ENCODE measurements at places on chromosomes 1 and 21.

DNA sequence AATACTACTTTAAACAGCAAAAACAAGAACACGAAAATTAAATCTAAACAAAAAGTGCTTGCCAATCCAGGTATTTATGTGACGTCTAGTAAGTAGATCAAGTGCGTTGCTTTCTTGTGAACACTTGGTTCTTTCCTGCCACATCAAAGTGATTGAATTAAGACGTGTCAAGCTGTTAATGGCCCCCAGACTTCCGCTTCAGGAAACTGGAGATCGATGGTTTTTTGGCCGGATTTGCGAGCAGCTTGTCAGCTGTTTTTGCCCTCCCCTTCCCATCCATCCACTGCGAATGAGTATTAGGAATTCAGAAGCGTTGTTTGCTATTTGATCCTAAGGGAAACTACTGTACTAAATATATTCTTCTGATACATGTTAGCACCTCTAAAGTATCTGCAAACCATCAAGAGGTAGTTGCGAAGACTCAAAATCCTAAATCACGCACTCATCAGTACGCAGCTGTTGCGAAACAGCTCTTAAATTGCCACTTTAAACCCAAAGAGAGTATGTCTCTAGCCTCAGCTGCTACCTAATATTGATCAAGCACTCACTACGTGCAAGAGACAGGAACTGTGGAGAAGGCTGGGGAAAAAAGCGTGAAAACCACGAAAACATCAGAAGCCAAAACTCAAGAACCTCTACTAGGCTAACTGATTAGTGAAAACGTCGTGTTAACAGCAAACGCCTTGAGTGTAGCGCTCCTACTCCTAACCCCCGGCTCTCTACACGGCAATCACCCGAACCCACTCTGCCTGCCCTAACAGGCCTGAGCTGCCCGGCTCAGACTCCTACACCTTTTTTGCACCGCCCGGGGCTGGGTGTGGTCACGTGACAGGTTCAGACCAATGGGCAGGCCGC, 473 bp upstream of the BRDT start:
- peak; percentile 10 for DNase-seq

GRCh38 chr1:109579491-109579890, 31.1 kb downstream of the GNAI3 start:
- no peak for DNase-seq

DNA sequence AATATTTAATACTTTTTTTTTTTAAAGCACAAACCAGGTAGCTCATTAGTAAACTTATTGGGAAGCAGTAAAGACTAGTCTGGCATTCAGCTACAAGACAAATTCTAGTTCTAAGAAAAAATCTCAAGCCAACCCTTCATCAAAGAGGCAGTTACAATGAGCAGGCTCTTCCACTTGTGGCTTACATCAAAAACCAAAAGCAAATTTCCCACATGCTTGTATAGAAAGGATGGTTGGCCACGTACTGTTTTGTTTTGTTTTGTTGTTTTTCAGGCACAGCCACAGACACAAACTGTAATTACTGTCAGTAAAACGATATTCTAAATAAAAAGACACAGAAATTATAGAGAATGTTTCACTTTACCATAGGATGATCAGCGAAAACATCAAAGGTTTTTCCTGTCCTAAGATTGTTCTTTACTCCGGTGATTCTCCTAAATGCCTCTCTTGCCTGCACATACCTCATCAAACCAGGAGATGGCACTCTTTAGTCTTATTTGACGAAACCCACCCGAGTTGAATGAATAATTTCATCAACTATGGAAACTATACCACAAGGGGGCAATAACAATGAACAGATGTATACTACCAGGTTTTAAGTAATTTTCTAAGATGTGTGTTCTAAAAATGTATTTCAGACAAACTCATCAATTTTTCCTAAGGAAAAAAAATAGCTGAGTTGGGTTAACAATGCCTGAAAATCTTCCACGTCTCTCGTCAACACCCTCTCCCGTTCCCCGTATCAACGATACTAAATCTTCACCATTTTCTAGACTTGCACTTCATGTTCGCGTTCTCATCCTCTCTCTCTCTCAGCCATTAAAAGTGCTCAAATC, 26.9 kb downstream of the RPL5 start:
- peak; percentile 81 for DNase-seq

DNA sequence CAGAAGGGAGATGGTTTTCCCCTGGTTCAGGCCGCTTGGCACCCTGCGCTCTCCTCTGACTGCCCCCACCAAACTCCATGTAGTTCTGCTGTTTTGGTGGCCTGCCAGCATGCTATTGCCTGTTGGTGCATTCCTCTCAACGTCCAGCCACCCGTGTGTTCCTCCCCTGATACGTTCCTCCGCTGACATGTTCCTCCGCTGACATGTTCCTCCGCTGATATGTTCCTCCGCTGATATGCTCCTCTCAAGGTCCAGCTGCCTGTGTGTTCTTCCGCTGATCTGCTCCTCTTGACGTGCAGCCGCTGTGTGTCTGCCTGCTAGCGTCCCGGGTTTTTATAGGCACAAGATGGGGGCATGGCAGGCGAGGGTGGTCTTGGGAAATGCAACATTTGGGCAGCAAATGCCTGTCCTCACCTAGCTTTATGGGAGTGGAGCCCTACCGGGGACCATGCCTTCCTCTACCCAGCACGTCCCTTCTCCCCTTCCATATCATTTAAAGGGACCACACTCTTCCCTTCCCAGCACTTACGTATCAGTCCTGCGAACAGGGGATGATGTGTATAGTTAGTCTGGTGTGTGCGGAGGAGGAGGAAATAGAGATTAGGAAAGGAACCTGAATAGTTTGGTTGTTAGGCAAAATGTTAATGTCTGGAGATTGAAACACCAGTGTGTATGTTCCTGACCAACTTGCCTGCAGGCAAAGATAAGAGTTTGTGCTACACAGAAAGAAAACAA, 40.6 kb upstream of the PLA2G5 start:
- DNase-seq = no peak

DNA sequence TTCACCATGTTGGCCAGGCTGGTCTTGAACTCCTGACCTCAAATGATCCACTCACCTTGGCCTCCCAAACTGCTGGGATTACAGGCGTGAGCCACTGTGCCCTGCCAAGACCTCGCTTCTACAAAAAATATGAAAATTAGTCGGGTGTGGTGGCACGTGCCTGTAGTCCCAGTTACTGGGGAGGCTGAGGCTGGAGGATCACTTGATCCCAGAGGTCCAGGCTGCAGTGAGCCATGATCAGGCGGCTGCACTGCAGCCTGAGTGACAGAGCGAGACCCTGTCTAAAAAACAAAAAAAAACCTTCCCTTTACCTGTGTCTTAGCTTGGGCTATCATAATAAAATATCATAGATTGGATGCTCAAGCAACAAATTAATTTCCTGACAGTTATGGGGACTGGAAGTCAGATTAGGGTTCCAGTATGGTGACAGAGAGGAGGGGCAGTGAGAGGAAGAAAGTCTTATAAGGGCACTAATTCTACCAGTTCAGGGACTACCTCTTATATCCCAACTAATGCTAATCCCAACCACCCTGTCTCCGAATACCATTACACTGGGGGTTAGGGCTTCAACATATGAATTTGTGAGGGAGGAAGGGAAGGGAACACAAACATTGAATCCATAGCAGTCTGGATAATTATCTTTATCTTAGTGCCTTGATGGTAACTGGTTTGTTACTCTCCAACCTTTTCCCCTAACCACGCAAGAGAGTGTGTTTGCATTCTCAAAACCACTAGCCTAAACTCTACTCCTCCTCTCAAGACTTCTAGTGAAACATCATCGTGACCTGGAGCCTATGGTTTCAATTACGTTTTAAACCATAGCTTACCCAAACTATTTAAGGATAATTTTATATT, 1.0 kb upstream of the NAXE start:
- no peak for DNase-seq

DNA sequence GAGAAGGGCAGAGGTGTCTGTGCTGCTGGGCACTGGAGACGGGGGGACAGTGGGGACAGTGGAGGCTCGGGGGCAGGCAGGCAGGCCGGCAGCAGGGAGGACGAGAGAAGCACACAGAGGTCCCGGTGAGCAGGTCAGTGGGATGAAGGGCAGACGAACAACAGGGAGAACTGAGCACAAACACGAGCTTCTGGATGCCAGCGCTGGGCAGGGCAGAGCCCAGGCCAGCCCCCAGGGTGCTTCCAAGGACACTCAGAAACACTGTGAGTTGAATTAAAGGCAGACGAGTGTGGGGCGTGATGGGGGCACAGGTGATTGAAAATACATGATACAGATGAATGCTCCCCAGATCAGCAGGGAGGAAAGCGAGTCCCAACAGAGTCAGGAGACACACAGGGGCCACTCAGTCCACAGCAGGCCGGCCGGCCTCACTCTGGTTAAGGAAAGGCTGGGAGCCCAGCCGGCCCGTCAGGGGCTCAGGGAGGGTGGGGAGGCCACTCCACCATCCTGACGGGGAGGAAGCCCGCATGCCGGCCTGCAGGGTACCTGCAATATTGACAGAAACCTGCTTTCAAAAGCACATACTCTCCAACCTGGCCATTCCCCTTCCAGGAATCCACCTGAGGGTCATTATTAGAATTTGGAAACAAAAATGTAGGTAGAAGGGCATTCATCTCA, 14.1 kb downstream of the SLC19A1 start:
- DNase-seq = no peak

DNA sequence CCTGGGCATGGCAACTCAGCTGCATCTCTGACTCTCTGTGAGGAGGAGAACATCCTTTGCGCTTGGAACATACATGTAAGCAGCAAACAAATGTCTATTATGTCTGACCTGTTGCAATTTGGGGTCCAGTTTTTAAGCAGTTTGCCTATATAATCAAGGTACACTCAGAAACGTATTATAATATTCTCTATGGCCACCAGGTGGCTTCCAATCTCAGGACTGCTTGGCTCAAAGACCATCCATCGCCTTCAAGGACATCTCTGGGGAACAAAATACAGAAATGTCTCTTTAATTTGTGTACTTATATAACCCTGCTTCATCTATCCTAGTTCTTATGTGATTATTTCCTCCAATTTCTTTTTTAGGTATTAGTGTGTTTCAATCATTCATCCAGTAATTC, 227.2 kb downstream of the OLFM3 start:
- DNase-seq = peak; percentile 7

GRCh38 chr1:212062832-212063438, 27.4 kb downstream of the DTL start:
- DNase-seq = peak; percentile 39

DNA sequence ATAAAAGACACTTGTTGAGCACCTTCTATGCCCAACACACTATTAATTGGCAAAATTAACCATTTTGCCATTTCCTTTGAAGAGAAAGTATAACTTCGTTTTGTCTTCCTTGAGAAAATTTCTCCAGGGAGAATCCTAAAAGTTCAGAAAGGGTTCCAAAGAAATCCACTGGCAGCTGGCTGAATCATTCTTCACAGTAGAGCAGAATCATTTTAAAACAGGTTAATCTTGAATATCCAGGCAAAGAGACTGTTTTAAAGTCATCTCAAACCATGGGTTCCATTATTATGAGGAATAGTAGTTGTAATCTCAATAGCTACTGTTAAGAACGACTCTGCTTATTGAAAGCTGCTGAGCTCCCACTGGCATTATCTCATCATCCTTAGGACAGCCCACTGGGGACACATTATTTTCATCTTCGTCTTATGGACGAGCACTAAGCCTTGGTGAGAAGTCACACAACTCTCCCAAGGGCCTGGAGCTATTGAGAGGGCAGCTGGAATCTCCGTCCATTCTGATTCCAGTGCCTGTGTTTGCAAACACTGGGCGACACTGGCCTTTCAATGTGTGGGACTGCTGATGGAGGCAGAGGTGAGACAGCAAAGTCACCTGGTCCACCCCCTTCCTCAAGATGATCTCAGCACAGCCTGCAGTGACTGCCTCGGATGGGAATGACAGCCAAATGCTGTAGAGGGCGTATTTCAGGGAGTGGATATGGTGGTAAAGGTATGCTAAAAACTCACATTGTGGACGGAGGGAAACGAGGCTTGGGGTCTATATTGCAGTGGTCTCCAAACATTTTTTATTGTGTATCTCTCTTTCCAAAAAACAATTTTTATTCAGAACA, 15.3 kb upstream of the PGBD5 start:
- DNase-seq = no peak

GRCh38 chr1:92464588-92465255, 22.0 kb downstream of the GFI1 start:
- peak; percentile 56 for DNase-seq

GRCh38 chr1:198904321-198904720, 265.5 kb downstream of the PTPRC start:
- no peak for DNase-seq

- DNase-seq = no peak
Observed at GRCh38 chr1:29223521-29223920, 7.2 kb downstream of the MECR start.

DNA sequence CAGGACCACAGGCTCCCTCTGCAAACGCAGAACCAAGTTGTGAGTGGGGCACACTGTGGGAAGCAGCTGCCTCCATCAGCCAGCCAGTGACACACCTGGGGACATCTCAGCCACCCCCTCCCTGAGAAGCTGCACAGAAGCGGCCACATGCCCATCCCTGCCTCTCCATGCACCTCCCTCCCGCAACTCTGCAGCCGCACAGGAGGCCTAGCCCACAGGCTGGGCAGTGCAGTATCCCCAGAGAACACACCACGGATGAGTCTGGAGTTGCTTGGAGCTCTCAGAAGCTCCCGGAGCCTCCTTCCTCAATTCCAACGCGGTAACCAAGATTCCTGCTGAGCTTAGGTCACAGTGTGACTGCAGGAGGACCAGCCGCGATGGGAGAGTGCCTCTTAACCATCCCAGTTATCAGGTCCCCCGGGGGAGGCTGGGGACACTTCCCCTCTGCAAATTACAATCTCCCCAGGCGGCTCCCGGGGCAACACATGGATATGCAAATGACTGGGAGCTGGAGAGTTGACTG, 1.2 kb upstream of the WNT3A start:
- no peak for DNase-seq

- no peak for DNase-seq
Observed at GRCh38 chr1:165824269-165824643, 3.2 kb upstream of the UCK2 start.

DNA sequence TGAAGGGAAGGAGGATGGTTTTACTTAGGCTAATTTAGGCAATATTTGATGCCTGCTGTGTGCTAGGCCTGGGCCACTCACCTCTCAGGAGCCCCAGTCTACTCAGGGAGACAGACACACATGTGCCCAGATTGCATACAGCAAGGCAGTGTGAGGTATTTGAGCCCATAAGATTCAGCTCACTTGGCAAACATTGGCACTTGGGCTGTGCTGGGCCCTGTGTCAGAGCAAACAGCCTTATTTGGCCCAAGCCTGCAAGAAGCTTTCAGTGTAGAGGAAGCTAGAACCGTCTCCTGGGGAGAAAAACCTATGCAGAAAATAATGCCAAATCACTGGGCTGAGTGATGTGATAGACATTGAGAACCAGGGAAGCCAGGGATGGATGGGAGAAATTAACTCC, 3.9 kb upstream of the SYNC start:
- DNase-seq = no peak

DNA sequence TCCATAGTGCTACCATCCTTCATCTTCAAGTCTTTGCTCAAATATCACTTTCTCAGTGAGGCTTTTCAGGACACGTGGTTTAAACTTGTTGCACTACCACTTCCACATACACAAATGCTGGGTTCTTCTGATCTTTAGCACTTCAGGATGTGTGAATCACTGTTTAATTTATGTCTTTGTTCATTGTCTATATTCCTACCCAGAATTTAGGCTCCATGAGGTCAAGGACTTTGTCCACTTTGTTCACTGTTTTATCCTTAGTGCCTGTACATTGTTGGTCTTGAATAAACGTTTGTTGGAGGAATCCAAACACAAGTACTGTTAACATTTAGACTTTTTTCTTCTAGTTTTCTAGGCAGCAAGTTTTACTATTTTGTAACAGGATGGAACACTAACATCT, 42.6 kb upstream of the RALGPS2 start:
- DNase-seq = peak; percentile 14

GRCh38 chr1:59484096-59484495, 187.2 kb downstream of the FGGY start:
- no peak for DNase-seq

Measured in MV-4-11 (cell line).